ENCODE measurements at places on chromosomes 3 and 15.

DNA sequence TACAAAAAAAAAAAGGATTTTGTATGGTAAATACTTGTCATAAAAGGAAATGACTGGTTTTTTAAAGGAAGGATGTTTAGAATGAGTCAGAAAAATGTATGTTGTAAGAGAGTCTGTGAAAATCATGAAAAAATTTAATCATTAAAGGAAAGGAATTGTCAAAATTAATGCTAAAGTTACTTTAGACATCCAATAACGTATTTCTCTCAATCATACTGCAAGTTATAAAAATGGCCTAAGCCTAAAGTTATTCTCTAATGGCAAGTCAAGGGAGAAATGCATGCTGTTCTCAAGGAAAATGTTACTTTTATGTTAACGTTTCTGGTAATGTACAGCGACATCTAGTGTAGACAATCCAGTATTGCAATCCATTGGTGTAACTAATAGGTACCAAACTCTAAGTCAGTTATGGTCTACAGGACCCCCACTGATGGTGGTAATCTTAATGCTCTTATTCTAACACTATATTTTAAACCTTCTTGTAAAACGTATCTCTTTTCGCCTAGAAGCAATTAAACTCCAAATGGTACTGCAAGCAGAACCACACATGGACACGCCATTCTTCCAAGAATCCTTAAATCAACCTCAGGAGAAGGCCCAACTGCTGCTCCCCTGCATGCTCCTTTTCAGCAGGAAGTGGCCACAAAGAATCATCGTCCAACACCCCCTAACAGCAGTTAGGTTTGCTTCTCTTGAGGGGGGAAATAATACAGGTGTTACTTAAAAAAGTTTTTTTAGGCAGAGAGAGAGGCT, 35.2 kb downstream of the NCEH1 start:
- no peak for DNase-seq

- no peak for DNase-seq
Measured at GRCh38 chr3:35651426-35651825, 12.1 kb downstream of the ARPP21 start.

DNA sequence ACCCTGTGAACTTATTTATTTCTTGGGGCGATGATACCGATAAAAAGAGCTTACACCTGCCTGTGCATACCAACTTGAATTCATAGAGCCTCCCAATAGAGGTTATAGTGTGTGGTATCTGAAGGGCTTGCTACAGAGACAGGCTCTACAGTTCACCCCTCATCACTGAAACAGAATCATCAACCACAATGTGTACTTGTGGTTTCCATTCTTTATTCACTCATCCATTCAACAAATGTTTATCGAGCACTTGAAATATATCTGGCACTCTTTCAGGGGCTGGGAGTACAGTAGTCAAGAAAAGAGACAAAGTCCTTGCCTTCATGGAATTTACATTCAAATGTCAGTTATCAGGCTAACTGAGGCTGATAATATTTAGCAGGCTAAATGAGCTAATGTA, 134.4 kb upstream of the SKOR1 start:
- no peak for DNase-seq

DNA sequence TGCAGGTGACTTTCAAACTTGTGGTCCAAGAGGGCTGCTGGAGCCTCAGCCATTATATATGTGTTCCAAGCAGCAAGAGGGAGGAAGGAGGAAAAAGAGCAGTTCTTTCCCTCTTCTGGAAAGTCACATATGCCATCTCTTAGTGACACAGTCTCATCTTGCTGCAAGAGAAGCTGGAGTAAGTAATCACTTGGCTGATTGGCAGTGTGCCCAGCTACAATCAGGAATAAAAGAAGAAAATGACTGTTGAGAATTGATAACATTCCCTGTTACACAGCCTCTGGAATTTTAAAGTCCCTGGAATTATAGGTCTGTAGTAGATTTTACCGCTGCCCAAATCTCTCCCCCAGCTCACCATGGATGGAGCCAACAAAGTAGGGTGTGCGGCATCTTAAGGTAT, 31.4 kb upstream of the LYZL4 start:
- no peak for DNase-seq

DNA sequence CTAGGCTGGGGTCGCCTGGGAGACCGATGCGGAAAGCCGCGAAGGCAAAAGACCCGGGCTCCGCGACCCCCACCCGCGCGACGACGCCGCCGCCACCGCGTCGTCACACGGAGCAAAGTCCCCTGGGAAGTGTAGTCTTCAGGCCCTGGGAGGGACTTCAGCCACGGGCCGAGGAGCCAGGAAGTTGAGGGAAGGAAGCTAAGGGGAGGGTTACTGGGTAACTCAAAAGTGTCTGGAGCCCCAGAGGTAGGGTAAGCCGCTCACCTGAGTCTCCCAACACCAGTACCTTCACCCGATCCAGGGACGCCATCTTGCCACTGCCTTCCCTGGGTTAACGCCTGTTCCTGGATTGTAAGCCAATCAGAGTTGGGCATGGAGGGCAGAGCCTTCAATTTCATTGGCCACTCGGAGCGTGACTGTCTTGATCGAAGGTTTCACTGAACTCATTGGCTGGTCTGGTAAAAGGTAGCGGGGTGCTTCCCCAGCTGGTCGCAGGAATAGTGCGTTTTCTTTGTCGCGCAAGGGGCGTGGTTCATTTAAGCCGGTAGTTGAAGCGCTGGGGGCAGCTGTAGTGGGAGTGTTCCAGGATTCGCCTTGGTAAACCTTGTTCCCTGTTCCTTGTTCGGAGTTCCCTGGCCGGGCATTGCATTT, at the start of the genes GTF2E1 and RABL3:
TSS of gene GTF2E1 (plus strand) at position 547 of the 651 bp plus-strand sequence. CDS start 7,809 bp downstream, outside the sequence.
TSS of gene RABL3 (minus strand) at position 319 of the 651 bp plus-strand sequence. CDS start at position 310, 9 bp downstream.
- DNase-seq, result peak; percentile 97

DNA sequence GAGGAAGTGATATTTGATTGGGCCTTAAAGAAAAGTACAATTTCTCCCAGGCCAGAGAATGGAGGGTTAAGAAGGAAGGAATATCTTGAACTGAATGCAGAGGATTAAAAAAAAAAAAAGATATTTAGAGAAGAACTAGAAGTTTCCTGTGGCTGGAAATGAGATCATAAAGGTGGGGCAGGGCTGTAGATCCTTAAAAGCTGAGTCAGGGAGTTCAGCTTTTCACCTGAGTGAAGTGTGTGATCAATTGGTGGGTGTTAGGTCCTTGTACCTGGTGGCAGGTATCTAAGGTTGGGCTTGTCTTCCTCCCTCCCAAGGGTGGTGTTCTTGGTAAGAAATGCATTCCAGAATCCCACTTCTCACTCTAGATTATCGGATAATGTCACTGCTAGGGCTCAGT, 11.8 kb downstream of the CEMIP start:
- DNase-seq, result no peak

DNA sequence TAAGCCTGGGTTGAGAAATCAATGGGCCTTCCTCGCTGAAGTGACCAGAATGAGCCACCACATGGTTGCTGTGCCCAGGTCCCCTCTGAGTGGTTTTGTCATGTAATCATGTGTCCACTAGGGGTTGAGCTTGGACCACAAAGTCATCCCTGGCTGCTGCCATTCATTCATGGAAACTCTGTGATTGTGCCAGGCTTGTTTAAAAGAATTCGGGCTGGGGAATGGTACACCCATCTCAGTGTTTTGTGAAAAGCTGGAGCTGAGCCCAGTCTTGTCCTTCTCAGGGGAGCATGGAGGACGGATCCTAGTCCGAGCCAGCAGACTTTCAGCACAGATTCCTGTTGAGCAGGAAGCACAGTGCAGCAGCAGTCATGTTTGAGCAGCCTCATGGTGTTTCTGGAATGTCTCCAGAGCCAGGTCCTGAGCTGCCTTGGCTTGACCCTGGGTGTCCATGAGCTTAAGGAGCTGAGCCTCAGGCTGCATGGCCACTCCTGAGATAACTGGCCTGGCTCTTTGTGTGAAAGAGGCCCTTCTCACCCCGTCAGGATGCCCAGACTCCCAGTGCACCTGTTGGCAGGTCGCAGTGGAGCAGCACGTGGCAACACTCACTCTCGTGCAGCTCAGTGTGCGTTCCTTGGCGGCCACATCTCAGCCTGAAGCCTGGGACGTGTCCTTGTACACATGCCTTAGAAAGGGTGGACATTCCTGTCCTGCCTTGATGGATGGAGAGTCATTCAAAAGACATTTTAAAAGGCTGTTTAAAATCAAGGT, 260.3 kb upstream of the TPM1 start:
- DNase-seq, result no peak

DNA sequence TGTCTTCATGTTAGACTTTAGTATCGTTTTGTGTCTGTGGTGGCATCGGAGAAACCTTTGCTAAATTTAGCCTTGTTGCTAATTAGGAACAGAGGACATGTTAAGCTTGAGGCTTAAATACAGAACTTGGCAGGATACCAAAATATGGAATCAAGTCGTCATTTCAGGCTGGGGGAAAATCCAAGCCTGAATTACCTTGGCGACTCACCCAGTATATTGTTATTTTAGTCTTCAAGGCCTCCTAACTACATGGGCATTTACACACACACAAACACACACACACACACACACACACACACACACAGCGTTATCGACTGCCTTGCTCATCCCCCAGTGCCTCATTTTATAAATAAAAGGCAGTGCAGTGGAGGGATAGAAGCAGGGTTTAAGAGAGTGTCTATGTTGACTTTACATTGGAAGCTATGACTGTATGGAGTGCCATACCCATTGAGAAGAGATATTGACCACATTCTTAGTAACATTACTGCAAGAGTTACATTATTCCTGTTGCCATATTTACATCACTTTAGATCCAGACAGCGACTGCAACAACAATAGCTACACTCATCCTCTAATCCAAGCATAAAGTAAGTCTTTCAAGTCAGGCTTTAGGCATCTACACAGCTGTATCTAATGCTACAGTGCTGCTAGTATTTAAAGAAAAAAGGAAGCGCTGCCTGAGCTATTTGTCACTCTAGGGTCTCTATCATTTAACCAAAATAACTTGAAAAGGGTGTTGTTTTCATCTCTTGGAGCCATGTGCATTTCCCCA, 210.8 kb upstream of the SEMA6D start:
- DNase-seq, result no peak

DNA sequence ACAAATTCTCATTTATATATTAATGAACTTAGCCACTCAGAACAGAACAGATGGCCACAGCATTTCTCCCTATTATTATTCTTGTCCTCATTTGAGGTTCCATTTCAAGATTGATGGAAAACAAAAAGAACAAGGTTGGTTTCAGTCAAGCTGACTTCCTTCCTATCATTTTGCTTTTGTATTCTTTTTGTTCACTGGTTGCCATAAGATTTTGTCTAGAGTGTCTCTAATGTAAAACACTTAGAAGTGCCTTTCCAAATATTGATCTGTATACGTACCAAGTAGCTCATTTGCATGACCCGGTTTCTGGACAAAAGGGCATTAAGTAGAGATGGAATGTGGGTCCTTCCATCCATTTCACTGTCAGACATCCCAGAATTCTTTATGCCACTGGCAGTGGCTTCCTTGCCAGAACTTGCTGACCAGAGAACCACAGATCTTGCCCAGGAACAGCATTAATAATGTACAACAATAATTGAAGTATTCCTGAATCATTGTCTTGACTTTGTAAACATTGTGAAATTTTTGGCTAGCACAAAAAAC, 63.8 kb downstream of the PEX5L start:
- no peak for DNase-seq

GRCh38 chr3:138625707-138626365, 17.3 kb downstream of the FAIM start:
- DNase-seq, result no peak

DNA sequence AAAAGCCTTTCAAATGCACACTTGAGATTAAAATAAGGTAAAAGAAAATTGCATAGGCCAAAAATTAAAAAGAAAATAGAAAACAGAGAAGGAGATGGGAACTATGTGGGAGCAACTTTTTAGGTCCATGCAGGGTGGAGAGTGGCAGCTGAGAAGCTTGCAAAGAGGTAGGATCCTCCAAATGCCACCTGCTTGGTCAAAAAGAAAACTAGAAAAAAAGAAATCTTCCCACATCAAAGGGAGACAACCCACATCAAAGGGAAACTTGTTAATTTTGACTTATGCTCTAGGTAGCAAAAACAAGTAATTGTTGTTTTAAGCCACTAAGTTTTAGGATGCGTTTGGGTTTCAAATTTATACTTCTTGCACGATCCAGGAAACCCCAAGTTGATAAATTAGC, 342.9 kb downstream of the IL20RB start:
- DNase-seq, result no peak

GRCh38 chr15:66844747-66845145, 142.7 kb downstream of the SMAD6 start:
- DNase-seq, result no peak

DNA sequence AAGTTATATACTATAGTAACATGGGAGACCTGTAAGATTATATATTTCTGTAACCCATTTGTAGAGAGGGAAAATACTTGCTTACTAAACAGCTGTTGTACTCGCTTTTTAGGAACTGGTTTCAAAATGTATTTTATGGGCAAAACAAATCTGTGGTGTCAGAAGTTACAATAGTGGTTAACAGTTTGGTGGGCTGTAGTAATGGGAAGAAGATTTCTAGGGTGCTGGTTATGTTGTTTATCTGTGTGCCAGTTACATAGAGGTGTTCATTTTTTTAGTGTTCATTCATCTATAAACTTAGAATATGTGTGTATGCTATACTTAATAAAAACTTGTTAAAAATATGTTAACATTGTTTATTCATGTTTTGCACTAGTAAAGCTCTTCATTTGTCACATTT, 42.1 kb downstream of the RNF111 start:
- no peak for DNase-seq

- DNase-seq, result no peak
Measured at GRCh38 chr3:114219741-114220140, 17.6 kb downstream of the ZNF80 start.

DNA sequence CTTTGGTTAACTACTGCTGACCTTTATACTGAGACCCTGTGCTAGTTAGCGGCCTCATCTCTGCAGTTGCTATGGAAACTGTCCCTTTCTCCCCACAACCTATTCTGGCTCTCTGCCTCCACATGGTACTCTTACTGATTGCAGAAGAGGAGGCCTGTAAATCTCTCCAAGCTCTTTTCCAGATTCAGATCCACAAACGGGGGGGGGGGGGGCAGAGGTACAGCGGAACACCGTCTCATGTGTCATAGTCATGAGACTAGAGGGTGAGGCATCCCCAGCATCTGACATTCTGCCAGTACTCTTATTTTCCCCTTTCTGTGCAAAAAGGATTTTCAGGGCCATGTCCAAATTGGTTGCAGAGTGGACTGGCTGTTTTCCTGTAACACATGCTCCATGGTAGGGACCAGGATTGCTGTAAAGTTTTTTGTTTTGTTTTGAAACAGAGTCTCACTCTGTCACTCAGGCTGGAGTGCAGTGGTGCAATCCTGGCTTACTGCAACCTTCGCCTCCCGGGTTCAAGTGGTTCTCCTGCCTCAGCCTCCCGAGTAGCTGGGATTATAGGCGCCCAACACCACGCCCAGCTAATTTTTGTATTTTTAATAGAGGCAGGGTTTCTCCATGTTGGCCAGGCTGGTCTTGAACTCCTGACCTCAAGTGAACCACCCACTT, 8.3 kb upstream of the MAP1A start:
- DNase-seq, result no peak

Data from activated CD8-positive, alpha-beta memory T cell treated with anti-CD3 and anti-CD28 coated beads for 24 hours (primary cell).